A549 treated with AZD2906 at 1 μM for 4 hours (cell line): ENCODE measurements at places on chromosomes 11 and 22. TPM values are rescaled to one million over a fixed set of nuclear protein-coding genes. Genes with fewer than 3 reads are reported as not detected.

The AGBL2 gene
- total RNA-seq, result 0.80 to 1.4 TPM (median 1.0 TPM) in 5 replicates

The TIMP3 gene
- total RNA-seq, result 1.00 to 1.5 TPM (median 1.2 TPM) in 5 replicates

The DNAJB7 gene
- total RNA-seq, result not detected in 5 replicates

The PANX2 gene
- total RNA-seq, result 5.3 to 6.6 TPM (median 5.8 TPM) in 5 replicates

The DGCR6 gene
- 1.1 to 2.3 TPM (median 1.3 TPM) in 5 replicates for total RNA-seq

The CAPRIN1 gene
- total RNA-seq, result 133 to 145 TPM (median 138 TPM) in 5 replicates

The TMEM151A gene
- total RNA-seq, result 2.0 to 4.1 TPM (median 3.7 TPM) in 5 replicates

The OOSP3 gene
- 0.11 TPM in 1 of 5 replicates, not detected in the others for total RNA-seq

The ST14 gene
- 0.04 to 0.23 TPM (median 0.06 TPM) in 5 replicates for total RNA-seq

The OR51B2 gene
- not detected in 5 replicates for total RNA-seq

The HSPB2 gene
- total RNA-seq, result not detected in 5 replicates

The ZDHHC5 gene
- 67.5 to 75.4 TPM (median 68.8 TPM) in 5 replicates for total RNA-seq

The INPP5J gene
- total RNA-seq, result 0.45 to 0.60 TPM (median 0.48 TPM) in 5 replicates

The NDUFS3 gene
- 98.9 to 137 TPM (median 133 TPM) in 5 replicates for total RNA-seq

The MLC1 gene
- 0.02 to 0.06 TPM (median 0.06 TPM) in 3 of 5 replicates, not detected in the others for total RNA-seq

The TSPAN18 gene
- 3.1 to 4.4 TPM (median 3.5 TPM) in 5 replicates for total RNA-seq

The C22orf31 gene
- total RNA-seq, result not detected in 5 replicates

The C1QTNF4 gene
- 0.06 to 0.16 TPM (median 0.09 TPM) in 3 of 5 replicates, not detected in the others for total RNA-seq

The VPREB1 gene
- total RNA-seq, result not detected in 5 replicates

The MYO18B gene
- total RNA-seq, result 0.02 to 0.08 TPM (median 0.06 TPM) in 5 replicates

The SLC22A8 gene
- total RNA-seq, result not detected in 5 replicates

The ZC3H7B gene
- 19.4 to 24.1 TPM (median 21.0 TPM) in 5 replicates for total RNA-seq

The MPEG1 gene
- total RNA-seq, result not detected in 5 replicates
